ENCODE measurements at places on chromosomes 5 and 9.
A peak's percentile ranks its signal among the peaks of the same experiment; 100 is the strongest.

GRCh38 chr5:93247105-93247504 lies 333.9 kb downstream of the NR2F1-AS1 start:
- no peak for DNase-seq

DNA sequence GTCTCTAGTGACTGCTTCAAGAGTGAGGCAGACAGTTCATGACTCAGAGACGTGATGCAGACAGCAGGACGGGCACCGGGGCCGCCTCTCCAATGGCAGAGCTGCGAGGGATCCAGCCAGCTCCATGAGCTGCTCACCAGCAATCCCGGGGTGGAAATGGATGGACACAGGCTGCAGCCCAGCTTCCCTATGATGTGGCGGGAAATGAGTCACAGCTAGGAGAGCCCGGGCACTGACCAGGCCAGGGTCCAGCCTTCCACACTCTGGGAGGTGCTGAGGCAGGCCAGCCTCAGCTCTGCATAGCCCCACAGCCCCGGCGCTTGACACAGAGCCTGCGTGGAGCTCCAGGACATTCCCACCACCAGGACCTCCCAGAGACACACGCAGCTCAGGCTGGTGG lies 244.8 kb upstream of the IRX2 start:
- DNase-seq = no peak

- DNase-seq = no peak
These were observed 296.4 kb downstream of the SLIT3 start for GRCh38 chr5:169004551-169004950.

DNA sequence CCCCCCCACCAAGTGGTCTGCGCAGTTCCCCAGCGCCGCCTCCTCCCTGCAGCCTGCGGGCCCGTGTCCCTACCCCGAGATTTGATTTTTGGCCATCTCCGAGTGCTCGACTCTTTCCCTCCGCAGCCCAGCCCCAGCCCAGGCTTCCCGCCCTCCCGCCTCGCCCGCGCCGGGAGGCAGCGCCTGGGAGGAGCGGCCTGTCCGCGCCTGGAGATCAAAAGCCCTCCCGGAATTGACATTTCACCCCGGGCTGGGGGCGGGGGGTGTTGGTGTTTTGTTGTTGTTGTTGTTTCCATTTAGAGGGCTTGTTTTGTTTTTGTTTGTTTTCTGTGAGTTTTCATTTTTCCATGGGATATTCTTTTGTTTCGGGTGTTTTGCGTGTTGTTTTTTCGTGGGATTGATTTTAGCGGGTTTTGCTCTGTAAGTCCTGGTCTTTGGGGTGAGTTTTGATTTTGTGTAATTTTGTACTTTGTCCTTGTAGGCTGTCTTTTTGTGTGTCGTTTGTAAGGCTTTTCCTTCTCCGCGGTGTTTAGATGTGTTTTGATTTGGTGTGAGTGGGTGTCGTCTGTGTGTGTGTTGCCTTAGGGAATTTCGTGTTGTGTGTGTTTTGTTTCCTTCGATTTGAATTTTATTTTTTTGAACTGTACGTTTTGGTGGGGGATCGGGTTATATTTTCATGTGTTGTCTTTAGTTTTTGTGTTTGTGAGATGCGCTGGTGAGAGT lies 1.7 kb upstream of the PAX5 start:
- no peak for DNase-seq

DNA sequence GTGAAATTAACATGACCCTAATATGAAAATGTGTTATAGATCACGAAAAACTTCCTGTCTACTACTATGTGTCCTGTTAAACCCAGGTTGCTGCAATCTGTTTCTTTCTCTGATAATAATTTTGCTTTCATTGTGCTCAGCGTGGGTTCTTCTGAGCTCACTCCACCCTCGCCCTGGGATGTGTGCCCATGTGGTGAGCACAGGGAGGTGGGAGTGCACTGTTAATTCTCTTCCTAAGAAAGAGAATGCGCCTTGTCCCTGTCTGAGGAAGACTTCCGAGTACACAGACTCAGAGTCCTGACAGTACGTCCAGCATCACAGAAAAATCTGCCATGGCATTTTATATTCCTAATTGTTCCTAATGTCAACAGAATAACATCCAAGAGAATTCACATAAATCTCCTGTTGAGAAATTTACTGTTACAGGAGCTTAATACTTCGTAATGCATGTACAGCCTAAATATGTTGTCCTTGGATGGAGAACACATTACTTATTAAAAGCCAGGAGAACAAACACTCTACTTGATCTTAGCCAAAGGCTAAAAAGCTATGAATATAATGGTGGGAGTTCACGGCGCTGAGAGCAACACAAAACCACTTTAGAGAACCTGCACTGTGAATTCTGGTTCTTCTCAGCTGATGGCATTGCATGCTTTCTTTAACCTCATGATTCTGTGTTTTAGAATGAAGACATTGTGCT lies 102.6 kb downstream of the PDE4D start:
- no peak for DNase-seq

DNA sequence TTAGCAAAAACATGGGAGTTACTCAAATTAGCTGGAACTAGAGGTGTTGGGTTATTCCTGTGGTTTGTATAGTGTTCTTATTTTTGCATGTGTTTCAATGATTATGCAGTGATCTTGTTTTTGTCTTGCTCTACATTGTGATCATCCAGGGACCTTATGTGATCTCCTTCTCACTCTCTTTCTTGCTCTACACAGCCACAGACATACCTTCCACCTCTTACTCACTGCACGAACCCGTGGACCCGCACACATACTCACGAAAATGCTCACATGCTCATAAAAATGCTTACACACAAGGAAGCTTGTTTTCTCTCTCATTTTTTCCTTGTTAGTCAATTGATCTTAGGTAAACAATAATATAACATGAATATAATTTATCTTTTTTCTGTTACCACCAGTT lies 187.1 kb downstream of the KDM4C start:
- no peak for DNase-seq

- no peak for DNase-seq
These were observed 97.2 kb downstream of the TLE4 start for GRCh38 chr9:79668956-79669355.

GRCh38 chr9:135326633-135327152 lies 152.9 kb upstream of the PPP1R26 start:
- no peak for DNase-seq

DNA sequence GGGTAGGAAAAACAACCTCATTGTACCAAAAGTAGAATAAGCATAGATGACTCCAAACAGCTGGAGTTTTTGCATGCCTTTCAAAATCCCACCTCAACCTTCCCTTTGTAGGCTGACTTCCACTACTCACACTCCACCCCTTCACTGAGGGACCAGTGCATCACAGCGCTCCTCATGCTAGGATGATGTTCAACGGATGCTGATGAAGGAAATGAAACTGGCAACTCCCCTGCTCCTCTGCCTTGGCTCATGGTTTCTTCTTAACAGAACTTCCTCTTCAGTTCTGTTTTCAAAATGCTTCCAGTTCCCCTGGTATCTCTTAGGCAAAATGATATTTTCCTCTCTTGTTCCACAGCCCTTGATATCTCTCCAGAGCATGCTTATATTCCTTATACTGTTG lies 29.0 kb downstream of the LIFR start:
- DNase-seq = no peak

- no peak for DNase-seq
These were observed 80.7 kb downstream of the MVB12B start for GRCh38 chr9:126407114-126407870.

DNA sequence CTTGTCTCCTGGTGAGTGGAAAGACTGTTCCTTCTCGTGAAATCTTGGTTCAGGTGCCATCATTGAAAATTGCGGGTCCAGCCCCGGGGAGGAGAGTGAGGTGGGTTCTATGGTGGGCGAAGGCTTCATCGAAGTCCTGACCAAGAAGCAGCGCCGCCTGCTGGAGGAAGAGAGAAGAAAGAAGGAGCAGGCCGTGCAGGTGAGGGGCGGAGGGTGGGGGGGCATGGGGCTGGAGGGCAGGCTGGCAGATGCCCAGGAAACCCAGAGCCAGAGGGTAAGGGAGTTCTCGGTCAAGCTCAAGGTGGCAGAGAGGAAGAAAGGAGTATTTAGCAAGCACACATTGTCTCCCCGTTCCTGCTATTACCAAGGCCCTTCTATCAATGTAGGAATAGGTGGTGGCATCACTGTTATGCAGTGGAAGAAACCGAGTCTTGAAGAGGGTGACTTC lies 24.3 kb upstream of the POMT1 start:
- peak; percentile 57 for DNase-seq

- no peak for DNase-seq
These were observed 39.2 kb downstream of the GPR107 start for GRCh38 chr9:130092910-130093309.

GRCh38 chr9:121071370-121071755 lies 3.4 kb upstream of the CNTRL start:
- no peak for DNase-seq

DNA sequence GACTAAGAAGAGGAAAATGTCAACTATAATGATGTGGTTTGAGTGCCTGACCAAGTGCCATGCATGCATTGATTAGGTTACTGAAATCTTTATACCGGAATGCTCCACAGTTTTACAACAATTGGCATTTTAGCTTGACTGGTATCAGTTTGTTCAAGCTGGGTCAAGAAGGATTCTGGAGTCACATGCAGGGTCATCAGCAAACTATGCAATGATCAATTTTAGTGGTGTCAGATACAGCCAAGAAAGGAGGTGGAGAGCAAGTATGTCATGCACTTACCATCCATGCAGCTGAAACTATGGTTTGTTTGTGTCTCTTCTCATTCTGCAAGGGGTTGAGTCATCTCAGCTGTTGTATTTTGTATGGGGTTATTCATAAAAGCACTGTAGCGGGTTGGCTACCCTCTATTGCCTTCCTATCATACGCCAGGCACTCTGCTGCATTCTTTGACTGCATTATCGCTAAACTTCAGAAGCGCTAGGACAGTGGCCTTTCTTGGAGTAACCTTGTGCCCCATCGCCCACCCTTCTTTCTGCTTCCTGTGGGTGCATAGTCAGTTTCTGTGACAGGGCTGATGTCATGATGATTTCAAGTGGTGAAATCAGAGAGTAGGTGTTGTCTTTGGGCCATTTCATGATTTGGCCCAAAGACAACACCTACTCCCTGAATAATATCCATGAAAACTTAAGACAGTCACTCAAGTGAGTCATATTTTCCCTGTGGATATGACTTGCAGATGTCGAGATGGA lies 145.4 kb downstream of the MTX3 start:
- no peak for DNase-seq

- DNase-seq = no peak
These were observed 126.3 kb downstream of the TRIO start for GRCh38 chr5:14269395-14269794.

Data from activated CD4-positive, alpha-beta T cell treated with anti-CD3 and anti-CD28 coated beads, Interleukin-2, amount 50 U/mL, for 4 hours (primary cell).